Liver (tissue), 10 donors: ENCODE measurements at places on chromosomes 7 and 10. TPM values are rescaled to one million over a fixed set of nuclear protein-coding genes. Genes with fewer than 3 reads are reported as not detected.

The ZCWPW1 gene
- polyA plus RNA-seq, result 3.3 TPM

The AKR1C4 gene
- 260 TPM for polyA plus RNA-seq

The GIMAP6 gene
- 2.0 TPM for polyA plus RNA-seq

The RARRES2 gene
- polyA plus RNA-seq, result 1,915 TPM

The HKDC1 gene
- polyA plus RNA-seq, result 0.53 TPM

The SORCS1 gene
- 0.21 TPM for polyA plus RNA-seq

The UCMA gene
- not detected for polyA plus RNA-seq

The IFIT1B gene
- not detected for polyA plus RNA-seq

The CYP3A4 gene
- polyA plus RNA-seq, result 440 TPM

The FXYD4 gene
- not detected for polyA plus RNA-seq

The ANKRD7 gene
- polyA plus RNA-seq, result not detected
